Osteoblast (primary cell): ENCODE measurements at places on chromosomes 4 and X. TPM values are rescaled to one million over a fixed set of nuclear protein-coding genes. Genes with fewer than 3 reads are reported as not detected.

DNA sequence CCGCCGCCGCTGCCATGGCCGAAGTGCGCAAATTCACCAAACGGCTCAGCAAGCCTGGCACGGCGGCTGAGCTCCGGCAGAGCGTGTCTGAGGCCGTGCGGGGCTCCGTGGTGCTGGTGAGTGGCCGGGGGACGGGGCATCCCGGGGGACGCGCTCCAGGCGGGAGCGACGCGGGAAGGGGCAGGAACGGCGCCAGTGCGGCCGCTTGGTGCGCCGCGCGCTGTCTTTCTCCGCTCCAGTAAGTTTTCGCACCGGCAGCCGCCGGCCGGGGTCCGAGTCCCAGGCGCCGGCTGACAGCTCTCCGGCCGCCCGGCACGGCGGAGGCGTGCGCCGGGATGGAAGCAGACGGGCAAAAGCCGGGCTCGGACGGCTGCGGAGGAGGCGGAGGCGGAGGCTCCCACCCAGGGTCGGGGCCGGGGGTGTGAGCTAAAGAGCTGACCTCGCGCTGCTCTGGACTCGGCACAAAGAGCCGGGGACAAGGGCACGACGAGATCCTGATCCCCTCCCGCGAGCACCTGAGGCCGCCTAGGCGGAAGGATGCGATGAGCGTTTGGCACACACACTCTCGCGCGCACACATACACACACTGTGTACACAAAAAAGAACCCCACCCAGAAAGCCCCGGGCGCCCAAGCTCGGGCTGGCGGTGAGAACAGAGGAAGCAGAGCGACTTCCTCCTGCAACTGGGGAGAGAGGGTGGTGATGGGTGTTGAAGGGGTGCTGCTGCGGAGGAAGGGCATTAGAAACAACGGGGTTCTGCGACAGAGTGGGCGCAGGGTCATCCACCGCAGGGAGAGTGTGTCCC lies 545 bp downstream of the DOCK11 start:
- DNase-seq: peak; percentile 76

GRCh38 chr4:39893693-39894072 lies 84.0 kb downstream of the PDS5A start:
- DNase-seq: no peak

DNA sequence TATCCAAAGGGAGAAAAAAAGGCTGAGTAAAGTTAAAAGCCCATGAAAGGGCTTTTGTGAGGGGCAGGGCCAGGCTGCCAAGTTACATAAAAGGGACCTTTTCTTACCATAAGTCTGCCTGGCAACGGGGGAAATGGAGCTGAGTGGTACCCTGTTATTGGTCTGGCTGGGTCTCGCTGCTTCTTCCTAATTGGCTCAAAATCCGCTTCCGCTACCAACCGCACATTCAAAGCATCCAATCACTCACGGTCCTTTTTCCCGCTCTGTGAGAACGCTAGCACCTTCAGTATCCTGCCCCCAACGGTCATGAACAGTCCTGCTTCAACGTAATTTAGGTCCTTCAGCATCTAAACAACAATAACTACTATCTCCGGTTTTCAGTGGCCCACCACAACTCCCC lies 611 bp downstream of the TEX11 start:
- no peak for DNase-seq

DNA sequence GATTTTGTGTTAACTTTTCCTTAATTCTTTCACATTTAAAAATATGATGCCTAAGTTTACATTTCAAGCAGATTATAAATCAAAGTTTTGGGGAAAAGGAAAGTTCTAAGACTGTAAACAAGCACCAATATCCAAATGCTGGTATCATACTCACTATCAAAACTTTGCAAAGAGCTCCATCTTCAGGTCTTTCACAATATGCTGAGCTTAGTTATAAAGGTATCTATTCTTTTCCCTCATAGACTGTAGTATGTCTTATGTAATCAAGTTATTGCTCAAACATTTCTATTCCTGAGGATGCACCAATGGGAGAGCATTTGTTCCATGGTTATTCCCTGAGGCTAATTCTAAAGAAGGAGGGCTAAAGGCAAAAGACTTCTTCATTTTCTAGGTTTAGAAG lies 207.9 kb upstream of the FAM241A start:
- DNase-seq: no peak

TBX22 gene
- not detected in 2 replicates for total RNA-seq

FRAS1 gene
- total RNA-seq: 5.1 and 7.4 TPM in 2 replicates

PABPC1L2B gene
- total RNA-seq: not detected in 2 replicates

DNA sequence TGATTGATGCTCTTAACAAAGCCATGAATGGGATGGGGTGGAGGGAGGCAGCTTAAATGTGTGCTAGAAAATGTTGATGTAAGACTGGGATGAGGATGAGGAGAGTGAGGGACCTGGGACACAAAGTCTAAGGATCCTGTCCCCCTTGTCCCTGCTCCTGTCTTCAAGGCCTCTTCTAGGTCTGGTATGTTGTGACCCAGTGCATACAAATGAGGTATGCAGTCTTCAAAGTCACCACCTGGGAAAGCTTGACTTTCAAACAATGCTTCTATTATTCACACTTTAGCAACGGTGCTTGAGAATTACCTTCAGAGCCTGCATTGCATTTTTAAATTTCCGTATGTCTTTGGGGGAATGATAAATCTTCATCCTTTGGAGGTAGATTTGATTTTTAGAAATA lies 88.4 kb upstream of the SLC34A2 start:
- peak; percentile 35 for DNase-seq

DNA sequence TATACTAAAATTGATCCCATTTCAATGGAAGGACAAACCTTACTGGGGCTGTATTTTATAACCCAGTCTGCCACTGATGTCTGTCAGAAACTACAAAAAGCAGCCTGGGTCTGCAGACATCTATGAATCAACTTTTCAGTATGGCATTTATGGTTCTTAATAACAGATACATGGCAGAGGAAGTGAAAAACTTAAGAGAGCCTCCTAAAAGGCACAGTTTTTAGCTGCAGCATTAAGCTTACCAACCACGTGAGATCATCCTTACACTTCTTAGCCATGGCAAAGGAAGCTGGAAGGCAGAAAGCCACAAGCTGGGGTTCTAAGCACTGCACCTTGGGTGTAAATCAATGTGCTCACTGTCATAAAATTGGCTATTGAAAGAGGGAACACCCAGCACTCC lies 16.6 kb upstream of the UGT2B17 start:
- no peak for DNase-seq

GRCh38 chrX:136028383-136028984 lies 43.2 kb downstream of the SLC9A6 start:
- DNase-seq: no peak

DNA sequence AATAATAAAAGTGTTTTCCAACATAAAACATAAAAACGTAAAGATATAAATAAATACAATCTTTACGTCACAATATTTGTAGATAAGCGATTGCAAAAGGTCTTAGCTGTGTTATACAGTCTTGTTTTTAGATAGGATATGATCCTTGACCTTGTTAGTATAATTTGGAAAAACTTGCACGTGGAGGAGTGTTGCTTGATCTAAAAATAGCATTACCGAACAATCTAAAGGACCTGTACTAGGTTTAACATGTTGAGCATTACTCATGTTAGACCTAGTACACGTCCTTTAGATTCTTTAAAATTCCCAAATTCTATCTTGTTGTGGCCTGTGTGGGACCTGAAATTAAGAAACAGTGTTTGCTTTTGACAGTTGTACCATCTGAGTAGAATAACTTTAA lies 1.6 kb downstream of the METAP1 start:
- no peak for DNase-seq

KLHL13 gene
- total RNA-seq: 10.3 and 13.8 TPM in 2 replicates

DNA sequence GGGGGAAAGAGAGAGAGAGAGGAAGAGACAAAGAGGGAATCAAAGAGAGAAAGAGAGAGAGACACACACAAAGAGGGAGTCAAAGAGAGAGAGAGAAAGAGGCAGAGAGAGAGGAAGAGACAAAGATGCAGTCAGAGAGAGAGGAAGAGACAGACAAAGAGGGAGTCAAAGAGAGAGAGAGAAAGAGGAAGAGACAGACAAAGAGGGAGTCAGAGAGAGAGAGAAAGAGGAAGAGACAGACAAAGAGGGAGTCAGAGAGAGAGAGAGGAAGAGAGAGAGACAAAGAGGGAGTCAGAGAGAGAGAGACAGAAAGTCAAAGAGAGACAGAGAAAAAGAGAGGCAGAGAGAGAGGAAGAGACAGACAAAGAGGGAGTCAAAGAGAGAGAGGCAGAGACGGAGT lies 45.5 kb downstream of the MAGEA9 start:
- no peak for DNase-seq

DNA sequence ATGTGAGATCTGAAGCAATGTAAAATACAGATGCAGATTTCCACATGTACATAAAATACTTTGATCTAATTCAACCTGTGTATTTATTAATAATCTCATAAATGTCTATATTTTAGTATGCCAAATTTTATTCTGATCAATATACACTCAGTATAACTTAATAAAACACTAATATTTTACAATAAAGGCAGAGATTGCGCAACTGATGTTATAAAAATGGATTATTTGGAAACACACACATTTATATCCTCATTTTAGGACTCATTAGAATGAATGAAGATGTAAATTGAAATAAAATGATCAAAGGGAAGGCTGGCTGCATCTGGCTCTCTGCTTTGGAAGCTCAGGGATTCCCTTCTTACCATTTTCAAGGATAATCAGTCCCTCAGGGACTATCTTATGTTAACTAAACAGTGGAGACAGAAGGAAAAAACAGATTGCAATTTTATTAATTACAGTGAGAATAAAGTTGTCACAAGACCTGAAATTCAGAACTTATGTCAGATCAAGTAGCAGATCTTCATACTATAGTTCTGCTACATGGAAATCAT lies 900.9 kb upstream of the EPHA5 start:
- DNase-seq: no peak

XIAP gene
- total RNA-seq: 45.6 and 47.4 TPM in 2 replicates

ADH1A gene
- total RNA-seq: not detected in 2 replicates
